ENCODE measurements at places on chromosomes 6 and 20.

- no peak for DNase-seq
These were observed 98.3 kb downstream of the MACROD2 start for GRCh38 chr20:14093652-14094051.

DNA sequence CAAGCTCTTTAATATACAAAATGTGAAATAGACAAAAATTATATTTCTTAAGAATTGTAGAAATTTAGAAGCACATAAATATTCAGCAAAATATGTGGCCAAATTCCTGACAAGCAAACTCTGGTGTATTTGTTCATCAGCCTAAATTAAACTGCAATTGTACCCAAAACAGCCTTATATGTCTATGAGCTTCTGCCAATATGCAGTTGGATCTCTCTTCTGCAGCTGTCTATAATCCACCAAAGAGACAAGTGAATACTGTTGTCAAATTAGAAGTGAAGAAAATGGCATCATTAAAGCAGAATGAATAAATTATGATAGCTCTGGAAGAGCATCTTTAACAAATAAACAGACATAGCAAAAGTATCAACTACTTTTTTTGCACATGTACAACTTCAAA lies 755.7 kb downstream of the GRIK2 start:
- no peak for DNase-seq

- no peak for DNase-seq
These were observed 142.5 kb downstream of the KLHL32 start for GRCh38 chr6:97067045-97067444.

- no peak for DNase-seq
These were observed 28.3 kb downstream of the SERPINB6 start for GRCh38 chr6:2942914-2943563.

- DNase-seq = peak; percentile 11
These were observed 1405.1 kb downstream of the GRIK2 start for GRCh38 chr6:102798636-102799035.

DNA sequence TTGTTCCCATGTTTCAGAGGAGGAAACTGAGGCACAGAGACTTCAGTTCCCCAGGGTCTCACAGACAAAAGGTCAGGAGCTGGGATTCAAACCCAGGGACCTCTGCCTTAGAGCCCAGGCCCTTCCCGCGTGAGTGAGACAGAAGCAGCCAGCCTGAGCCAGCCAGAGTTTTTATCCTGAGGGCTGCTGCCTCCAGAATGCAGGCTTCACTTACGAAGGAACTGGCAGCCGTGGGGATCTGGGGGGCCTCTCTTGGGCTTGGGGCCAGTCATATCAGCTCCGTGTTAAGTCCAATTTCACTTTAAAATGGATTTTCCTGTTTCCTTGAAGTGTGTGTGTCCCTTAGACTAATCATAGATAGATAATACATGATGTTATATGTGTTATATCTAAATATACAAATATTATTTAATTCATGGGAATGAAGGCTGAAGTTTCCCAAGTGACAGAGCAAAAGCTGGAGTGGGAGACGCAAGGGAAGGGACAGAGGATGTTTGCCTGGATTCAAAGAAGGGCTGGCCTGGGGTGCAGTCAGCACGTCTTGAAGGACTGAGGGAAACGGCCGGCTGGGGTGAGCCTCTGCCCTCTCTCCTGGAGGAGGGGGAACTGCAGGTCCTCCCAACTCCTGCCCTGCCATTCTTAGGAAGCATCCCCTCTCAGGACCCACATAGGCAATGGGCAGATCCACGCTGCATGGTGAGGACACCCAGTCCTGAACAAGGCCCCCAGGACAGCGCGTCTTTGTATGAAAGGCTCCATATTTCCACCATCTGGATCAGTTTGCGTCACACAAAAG lies 320.1 kb downstream of the CDH4 start:
- no peak for DNase-seq

Data from astrocyte of the spinal cord (primary cell).